ENCODE measurements at places on chromosomes 16 and 17.

GRCh38 chr17:7383742-7384488 lies 3.0 kb downstream of the TNK1 start:
- no peak for DNase-seq

GRCh38 chr17:42009170-42009569 lies 8.1 kb downstream of the DNAJC7 start:
- no peak for DNase-seq

- peak; percentile 51 for DNase-seq
Measured at GRCh38 chr17:44587339-44587738, 30.1 kb downstream of the FZD2 start.

DNA sequence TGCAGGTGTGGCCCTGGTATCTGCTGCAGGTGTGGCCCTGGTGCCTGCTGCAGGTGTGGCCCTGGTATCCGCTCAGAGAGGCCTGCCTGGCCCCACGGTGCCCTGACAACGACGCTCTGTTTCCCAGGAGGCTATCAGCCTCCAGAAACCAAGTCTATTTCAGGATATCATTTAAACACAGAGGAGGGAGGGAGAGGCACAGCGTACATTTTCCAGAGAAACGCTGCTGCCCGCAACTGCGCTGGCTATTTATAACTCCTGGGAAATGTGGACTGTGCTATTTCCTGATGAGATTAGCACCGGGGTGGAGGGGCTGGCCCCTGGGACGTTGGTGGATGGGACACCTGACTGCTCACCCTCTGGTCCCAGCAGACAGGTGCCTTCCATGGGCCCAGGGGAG lies 22.5 kb downstream of the TIMM22 start:
- no peak for DNase-seq

DNA sequence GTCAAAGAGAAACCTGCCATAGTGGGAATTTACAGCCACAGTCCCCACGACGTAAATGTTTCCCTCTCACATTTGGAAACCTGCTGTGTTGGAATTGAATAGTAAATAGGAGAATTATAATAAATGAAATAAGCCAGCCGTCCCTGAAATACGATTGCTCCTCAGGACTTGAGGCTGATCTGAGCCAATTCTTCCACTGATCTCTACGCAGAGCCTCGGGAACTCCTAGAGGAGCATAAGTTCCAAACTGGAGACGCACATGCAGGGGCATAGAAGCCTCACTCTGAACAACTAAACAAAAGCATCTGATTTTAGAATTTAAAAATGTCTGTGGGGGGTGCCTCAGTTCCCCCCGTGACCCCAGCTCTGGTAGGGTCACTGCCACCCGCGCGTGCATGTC lies 10.2 kb upstream of the TEX19 start:
- DNase-seq = no peak

GRCh38 chr17:7794075-7794663 lies 39.8 kb upstream of the KDM6B start:
- no peak for DNase-seq

GRCh38 chr17:4934173-4934979 lies 2.3 kb downstream of the GP1BA start:
- DNase-seq = no peak

GRCh38 chr16:4694642-4695451 lies 1.5 kb downstream of the NUDT16L1 start:
- no peak for DNase-seq

GRCh38 chr16:69924777-69925191 lies 26.4 kb upstream of the CLEC18A start:
- no peak for DNase-seq

- no peak for DNase-seq
Measured at GRCh38 chr17:67107811-67108775, 63.7 kb downstream of the CACNG1 start.

- no peak for DNase-seq
Measured at GRCh38 chr17:8829036-8829941, 30.1 kb upstream of the MFSD6L start.

- no peak for DNase-seq
Measured at GRCh38 chr17:78724999-78725398, 57.1 kb downstream of the CYTH1 start.

- no peak for DNase-seq
Measured at GRCh38 chr17:76131051-76131691, 9.9 kb downstream of the FOXJ1 start.

DNA sequence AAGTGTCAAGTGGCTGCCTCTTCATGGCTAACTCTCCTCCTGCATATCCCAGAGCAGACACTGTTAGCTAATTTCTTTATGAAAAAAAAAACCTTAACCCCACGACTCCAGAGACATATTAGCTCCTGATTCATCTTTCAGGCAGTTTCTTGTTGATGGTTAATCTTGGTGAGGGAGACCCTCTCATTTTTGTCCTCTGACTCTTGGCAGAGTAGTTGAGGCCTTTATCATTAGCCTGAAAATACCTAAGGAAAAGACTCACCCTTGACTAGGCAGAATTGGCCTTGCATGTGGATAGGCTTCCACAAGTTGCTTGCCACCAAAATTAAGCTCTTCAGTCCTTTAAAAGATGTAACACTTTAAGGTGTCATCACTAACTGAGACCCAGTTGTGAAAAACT lies 4.0 kb downstream of the CRYBA1 start:
- no peak for DNase-seq

- no peak for DNase-seq
Measured at GRCh38 chr17:68061512-68062313, 26.2 kb downstream of the KPNA2 start.

Measured in HCT116 (cell line).